NCI-H82 (cell line): ENCODE measurements at places on chromosomes 11 and 22.

DNA sequence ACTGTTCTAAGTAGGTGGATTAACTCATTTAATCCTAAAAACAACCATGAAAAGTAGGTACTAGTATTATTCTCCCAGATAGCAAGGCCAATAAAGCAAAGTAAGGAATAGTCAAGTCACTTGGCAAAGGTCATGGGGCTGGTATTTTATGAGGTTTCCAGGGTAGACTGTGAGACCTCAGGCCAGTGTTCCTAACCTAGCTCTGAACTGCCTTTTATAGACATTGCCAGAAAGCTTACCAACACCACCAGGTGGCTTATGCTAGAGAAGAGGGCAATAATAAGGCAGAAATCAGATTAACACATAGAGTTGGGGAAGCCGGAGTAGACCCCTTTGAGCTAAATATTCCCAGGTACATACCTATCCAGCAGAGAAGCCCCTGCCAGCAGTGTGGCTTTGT, 490.9 kb upstream of the TENM4 start:
- DNase-seq, result peak; percentile 27

GRCh38 chr11:75380716-75381420, 18.4 kb upstream of the RPS3 start:
- DNase-seq, result peak; percentile 20

GRCh38 chr11:62671236-62671607, 251 bp upstream of the UQCC3 start:
- no peak for DNase-seq

- DNase-seq, result no peak
Observed at GRCh38 chr22:39525658-39525975, 5.3 kb downstream of the ATF4 start.

DNA sequence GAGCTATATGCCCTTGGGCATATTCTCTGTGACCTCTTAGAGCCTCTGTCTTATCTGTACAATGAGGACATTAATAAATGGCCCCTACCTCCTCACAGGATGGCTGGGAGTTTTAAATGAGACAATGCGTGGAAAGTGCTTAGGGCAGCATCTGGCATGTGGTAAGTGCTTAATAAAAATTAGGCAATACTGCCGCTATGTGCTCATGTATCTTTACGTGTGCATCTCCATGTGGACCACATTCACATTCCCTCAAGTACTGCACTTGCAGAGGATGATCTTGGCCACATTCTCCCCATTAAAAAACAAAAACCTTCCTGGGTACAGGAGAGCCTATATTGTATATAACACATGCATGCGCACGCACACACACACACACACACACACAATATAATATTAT, 19.1 kb upstream of the BSX start:
- DNase-seq, result no peak

DNA sequence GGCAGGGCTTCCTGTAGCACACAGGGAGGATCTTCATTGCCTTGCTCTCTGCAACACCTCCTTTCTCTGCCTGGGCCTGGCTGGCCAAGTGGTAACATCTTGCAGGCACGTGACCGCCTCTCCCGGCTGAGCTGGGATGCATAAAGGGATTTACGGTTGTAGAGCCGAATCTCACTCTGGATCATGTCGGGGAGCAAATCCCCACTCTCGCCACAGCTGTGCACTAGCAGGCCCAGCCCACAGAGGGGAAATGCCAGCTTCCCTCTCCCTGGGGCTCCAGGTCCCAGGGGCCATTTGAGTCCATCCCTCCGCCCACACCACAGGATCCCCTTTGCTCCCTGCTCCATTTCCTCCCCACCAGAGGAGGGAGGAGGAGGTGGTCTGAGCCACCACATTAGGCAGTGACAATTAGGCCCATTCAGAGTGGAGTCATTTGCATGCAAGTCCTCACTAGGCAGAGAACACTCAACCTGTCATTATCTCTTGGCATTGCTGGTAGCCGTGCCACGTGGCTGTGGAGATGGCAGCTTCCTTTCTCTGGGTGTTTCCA, 196.7 kb downstream of the DSCAML1 start:
- DNase-seq, result peak; percentile 97

GRCh38 chr11:18697576-18697975, 1.0 kb upstream of the TMEM86A start:
- no peak for DNase-seq

GRCh38 chr22:27420817-27421361, 380.7 kb downstream of the MN1 start:
- DNase-seq, result no peak

DNA sequence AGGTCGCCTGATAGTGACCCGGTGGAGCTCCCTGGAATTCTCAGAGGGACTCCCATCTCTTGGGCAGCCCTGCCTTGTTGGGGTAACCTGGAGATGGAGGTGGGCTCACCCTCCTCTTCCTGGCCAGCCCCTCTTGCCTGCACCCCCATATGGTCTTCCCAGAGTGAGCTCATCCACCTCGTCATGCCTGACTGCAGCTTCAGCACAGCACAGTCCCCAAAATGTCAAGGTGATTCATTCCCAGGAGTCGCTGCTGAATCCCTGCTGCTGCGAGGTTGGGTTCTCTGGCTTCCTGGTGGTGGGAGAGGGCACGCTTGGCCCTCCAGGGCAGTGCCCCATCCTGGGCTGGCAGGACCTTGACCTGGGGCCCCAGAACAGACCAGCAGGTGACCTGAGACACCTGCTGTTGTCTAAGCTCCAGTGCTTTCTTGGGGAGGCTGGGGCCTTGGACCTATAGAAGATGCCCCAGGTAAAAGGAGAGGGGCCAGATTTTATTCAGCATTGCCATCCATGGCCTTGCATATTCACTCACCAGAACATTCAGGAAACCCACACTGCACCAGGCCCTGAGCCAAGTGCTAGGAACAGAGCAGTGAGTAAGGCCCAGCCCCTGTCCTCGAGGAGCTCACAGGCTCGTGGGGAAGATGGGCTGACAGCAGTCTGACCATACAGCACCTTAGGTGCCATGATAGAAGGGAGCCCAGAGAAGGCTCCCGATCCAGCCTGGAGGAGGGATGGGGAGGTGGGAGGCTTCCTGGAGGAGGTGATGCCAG, 72.9 kb downstream of the CACNA1I start:
- DNase-seq, result no peak

GRCh38 chr11:120216426-120217102, 5.7 kb downstream of the OAF start:
- DNase-seq, result no peak

DNA sequence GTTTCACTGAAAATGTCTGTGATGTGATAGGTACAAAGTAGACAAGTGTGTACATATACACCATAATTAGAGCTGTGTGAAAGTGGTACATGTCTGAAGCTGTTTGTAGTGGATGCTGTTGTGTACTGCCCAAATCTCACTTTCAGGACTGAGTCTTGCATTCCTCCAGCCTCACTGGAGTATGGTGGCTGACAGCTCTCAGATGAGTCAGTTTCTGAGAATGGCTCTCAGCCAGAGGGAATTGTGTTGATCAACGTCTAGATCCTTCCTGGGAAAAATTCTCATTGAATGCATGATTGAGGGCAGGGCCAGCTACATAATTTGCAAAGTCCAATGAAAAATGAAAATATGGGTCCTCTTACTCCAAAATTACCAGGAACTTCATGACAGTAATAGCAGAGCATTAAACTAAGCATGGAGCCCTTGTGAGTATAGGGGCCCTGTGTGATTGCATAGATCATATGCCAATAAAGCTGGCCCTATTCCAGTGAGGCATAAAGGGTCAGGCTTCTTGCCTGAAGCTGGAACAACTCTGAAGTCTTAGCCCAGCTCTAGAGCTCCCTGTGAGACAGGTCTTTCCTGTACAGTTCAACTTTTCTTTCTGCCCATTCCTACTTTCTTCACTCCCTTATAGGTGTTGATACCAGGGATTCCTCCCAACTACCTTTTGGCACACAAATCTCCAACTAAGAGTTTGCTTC, 10.8 kb upstream of the CYP2R1 start:
- no peak for DNase-seq

DNA sequence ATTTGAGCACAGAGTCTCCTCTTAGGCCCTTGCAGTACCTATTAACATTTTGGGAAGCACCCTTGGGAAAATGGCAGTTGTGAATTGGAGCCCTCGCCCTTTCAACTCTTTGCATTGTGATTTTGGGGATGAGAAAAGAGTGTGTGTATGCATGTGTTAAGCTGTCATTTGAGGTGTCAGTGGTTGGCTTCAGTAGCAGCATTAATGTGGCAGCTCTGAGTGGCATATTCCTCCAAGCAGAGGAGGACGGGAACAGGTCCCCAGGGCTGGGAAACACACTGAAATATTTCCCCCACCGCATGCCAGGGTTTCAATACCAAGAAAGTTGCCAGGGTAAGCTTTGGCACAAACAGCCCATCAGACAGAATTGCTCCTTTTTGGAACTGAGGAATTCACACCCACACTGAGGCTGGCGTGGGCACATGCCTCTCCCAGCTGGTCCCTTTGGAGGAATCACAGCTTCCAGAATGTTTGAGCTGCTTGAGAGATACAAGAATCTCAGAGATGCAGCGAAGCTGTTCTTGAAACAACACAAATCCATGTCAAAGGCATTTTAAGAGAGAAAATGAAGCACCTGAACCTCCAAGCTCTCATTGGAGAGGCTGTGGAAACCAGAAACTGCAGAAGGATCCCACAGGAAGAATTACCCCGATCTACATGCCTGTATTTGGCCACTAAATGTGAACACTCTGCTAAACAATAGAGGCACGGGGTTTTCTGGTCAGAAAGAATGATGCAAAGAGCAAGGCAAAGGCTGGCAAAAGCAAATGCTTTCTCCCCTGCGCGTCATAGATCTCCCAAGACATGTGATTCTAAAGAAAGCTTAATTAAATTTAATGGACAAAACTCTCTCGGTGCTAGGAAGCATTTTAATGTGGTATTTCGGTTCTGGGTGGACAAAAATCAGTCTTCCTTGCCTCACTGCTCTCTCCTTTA, 67.2 kb upstream of the RCN1 start:
- DNase-seq, result no peak

DNA sequence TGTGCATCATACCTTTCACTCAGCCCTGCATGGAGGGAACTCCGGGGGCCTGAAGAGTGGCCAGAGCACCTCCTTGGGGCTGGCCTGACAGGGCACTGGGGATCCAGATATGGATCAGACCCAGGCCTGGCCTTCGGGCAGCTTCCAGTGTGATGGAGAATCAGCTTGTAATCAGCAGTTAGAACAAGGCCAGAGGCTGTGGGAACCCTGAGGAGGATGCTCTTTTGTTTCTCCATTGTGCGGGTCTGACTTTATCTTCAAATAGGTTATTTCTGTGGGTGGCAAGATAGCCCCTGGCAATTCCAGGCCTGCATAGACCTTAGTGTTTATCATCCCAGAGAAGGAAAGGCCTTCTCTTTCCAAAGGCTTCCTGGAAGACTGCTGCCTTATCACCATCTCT, 12.3 kb downstream of the DGAT2 start:
- DNase-seq, result no peak

DNA sequence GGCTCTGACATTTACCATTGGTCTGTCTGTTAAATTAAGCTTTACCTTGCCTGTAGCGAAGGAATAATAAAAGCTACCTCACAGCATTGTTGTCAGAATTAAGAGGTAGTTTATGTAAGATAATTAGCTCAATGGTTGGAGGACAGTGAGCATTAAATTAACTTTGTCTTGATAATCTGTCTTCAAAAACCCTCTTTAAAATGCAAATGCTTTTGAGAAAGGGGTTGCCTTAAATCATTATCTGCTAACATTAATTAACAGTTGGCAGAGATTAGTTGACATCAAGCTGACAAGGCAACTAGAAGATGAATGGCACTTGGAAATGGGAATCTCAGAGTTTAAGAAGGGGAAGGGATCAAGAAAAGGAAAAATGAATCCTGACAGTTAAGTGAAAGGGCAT, 761.1 kb upstream of the ARHGAP42 start:
- peak; percentile 87 for DNase-seq

GRCh38 chr11:6598555-6598954, 4.9 kb downstream of the RRP8 start:
- no peak for DNase-seq

DNA sequence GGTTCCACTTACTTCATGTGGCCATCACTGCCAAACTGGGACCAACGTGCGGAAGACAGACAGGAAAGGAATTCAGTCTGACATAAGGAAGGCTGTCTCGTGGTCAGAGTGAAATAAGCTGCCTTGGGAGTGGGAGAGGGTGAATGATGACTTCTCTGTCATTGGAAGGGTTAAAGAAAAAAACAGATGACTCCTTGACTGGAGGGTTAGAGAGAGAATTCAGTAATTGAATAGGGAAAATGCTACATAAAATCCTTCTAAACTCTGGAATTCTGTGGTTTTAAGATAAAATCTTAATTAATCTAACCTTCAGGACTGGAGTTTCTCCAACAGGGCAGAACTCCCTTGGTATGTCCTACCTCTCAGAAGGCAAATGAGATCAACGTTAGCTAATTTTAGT, 33.8 kb downstream of the RAB30 start:
- no peak for DNase-seq

DNA sequence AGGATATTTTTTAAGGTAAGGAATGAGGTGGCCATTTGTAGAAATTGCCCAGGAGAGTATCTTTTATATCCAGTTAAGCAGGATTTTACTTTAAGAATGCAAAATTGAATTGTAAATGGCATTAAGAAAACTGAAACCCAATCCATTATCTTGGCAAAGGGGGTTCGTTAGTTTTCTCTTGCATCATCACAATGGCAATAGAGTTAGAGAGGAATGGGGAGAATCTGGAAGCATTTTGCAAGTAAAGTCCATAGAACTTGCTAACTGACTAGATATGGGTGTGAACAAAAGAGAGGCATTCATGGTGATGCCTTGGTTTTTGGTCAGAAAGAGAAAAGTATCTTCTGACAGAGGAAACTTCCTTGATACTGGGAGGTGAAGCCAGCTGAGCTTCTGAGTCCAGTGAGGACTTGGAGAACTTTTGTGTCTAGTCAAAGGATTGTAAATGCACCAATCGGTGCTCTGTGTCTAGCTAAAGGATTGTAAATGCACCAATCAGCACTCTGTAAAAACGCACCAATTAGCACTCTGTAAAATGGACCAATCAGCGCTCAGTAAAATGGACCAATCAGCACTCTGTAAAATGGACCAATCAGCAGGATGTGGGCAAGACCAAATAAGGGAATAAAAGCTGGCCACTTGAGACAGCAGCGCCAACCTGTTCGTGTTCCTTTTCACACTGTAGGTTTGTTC, 3.6 kb upstream of the CCDC117 start:
- no peak for DNase-seq

DNA sequence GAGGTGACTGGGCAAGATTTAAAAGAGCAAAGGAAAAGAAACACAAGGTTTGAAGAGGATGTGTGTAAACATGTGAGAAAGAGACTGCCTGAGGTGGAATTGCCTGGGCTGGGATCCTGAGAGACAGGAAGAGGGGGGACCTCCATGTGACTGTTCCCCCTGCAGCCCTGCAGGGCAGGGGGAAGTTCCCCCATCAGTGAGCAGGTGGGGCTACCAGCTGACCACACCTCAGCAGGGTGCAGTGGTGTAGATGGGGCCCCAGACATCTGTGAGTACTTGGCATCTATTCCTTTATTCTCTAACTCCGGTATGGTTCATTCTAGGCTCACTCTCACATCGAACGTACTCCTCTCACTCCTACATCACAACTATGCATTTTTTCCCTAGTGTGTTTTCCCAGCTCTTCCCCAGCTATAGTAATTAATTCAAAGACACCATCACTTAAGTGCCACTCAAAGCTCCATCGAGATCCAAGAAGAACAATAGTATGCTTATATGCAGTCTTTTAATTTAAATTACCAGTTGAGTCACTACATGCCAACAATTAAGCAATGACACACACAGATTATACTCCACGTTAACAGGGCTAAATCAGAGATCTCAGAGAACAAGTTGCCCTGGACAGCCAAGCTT, 42.7 kb downstream of the LGR4 start:
- no peak for DNase-seq
